ENCODE measurements at places on chromosomes 5 and 9.

DNA sequence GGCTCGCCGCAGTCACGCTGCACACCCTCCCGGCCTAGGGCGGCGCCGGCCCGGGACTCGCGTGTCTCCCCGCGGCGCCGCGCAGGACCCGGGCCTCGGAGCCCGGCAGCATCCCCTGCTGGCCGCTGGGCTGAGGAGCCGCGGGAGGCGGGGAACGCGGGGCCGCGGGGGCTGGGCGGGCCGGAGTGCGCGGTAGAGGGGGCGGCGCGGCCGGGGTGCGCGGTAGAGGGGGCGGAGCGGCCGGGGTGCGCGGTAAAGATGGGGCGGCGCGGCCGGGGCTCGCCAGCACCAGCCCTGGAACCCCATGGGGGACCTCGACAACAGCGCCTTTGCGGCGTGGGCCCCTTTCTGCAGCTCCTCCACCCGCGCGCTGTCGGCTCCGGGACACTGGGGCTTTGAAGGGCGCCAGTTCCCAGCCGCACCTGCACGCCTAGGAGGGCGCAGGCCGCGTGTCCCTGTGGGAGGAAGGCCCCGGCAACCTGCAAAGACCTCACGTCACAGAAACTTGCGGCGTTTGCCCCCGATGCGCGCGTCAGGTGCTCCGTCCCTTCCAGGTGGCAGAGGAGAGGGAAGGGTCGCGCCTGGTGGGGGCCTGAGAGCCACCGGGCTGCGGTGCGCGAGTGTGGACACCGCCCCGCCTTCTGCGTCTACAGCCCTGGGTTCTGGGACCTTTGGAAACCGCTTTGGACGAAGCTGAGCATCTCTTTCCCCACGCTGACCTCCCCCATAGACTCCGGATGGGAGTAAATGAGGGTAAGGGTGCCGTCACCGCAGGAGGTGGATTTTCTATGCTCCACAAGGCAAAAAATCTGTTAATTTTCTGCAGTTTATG lies 49.6 kb downstream of the NSUN2 start:
- DNase-seq: no peak

GRCh38 chr5:57332361-57332760 lies 150.2 kb downstream of the ACTBL2 start:
- no peak for DNase-seq

GRCh38 chr9:38200431-38200830 lies 131.4 kb upstream of the SHB start:
- no peak for DNase-seq

- DNase-seq: no peak
Measured at GRCh38 chr5:65263321-65263720, 218.4 kb downstream of the ADAMTS6 start.

- no peak for DNase-seq
Measured at GRCh38 chr5:42894057-42894456, 82.4 kb upstream of the SELENOP start.

- DNase-seq: no peak
Measured at GRCh38 chr9:134187891-134188385, 23.6 kb upstream of the RNU6ATAC start.

Data from HS-27A (cell line).